ENCODE measurements at places on chromosomes 7 and 10.

GRCh38 chr10:124657806-124658205 is 86.4 kb downstream of the FAM53B start:
- DNase-seq: no peak

GRCh38 chr10:128098631-128099030 is 27.6 kb downstream of the MKI67 start:
- no peak for DNase-seq

DNA sequence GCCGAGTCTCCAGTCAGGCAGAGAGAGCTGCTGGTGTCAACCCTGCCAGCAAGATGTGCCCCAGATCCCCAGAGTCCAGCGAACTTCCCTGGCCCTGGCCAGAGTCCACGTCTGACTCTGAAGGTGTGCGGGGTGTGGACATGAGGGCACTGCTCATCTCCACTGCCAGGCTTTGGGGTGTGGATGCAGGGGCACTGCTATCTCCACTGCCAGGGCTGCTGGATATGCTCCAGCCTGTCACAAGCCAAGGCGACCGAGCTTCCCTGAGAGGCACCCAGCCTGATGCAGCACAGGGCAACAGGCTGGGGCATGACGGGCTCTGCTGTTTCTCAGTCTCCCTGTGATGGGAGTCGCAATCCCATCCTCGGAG is 596.8 kb downstream of the PTPRN2 start:
- DNase-seq: no peak

DNA sequence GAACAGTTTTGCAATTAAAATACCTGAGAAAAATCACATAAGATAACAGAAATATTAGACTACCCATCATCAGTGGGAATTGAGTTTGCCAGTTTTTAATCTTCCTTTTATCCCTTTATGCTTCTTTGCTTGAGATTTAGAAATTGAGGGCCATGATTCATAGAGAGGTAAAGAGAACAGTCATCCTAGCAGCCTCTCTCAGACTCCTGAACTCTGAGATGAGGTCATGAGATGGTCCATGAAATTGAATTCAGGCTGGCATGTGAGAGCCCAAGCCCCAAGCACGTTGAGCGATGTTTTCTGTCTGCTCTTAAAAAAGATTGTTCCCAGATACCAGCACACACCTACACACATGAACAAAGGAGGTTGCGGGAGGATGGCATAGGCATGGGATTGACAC is 91.1 kb downstream of the CREB5 start:
- no peak for DNase-seq

DNA sequence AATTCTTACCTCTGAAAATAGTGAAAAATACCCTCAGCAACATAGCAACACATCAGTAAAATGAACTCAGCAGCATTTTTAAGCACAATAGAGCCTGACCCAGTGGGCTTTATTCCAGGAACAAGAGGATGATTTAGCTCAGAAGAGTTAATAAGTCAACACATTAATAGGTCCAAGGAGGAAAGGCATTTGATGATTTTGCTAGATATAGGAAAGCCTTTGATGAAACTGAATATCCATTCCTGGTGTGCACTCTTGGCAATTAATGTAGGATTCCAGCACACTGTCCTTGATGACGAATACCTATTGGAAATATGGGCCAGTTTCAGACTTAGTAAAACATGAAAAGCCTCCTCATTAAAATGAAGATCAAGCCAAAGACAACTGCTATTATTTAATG is 42.5 kb downstream of the RASGEF1A start:
- no peak for DNase-seq

DNA sequence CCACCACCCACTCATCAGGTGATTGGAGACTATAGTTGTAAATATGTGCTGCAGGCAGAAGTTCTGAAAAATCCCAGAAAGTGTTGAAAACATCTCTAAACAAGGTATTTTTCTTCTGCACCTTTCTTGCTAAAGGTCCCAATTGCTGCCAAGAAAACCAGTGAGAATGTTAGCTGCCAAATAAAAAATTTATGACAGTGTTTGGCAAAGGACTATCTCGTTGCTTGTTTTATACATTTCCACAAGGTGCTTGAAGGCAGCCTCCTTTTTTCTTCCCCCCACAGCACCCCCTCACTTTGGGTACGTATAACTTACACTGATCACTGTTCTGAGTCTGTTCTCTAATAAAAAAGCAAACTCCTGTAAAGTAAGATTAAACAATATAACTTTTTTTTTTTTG is 158.6 kb upstream of the TCF7L2 start:
- no peak for DNase-seq

- no peak for DNase-seq
Measured at GRCh38 chr10:34102893-34103506, 712.1 kb downstream of the PARD3 start.

GRCh38 chr7:55185321-55185802 is 166.5 kb downstream of the EGFR start:
- no peak for DNase-seq

GRCh38 chr7:71782051-71782450 is 630.1 kb downstream of the CALN1 start:
- DNase-seq: no peak

- no peak for DNase-seq
Measured at GRCh38 chr10:89255793-89256192, 4.2 kb upstream of the LIPA start.

DNA sequence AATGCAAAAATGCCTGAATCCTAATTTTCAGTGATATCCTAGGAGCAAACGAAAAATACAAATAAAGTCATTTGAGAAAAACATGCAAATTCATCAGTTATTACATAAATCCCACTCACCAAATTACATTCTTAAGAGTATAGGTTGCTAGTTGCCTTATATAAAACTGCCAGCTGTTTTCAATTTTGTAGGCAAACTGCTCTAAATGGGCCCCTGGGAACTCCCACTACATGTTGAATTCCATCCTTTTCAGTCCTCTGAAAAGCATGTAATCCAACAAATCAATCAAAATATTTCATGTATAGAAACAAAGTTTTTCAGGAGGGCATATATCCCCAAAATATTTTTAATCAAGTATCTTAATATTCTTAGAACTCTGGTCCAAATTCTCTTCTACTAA is 2.1 kb upstream of the JMJD1C start:
- peak; percentile 19 for DNase-seq

GRCh38 chr10:11049806-11050205 is 32.1 kb downstream of the CELF2 start:
- no peak for DNase-seq

GRCh38 chr7:32569388-32570289 is 74.3 kb downstream of the AVL9 start:
- DNase-seq: no peak

- no peak for DNase-seq
Measured at GRCh38 chr7:147161405-147161804, 1044.8 kb downstream of the CNTNAP2 start.

DNA sequence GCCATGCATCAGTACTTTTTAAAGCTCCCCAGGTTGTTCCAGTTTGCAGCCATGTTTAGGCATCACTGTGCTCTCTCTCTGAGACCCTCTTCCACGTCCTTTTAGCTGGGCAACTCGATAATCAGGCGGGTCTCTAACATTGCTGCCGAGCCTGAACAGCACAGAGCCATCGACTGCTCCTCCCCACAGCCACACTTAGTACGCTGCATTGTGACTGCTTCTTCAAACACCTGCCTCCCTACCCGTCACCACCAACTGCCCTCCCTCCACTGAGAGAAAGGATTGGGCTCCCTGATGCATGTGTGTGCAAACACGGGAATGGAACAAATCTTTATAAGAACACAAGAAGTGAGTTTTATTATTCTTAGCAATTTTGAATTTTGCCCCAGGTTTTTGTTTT is 11.4 kb upstream of the TACR2 start:
- no peak for DNase-seq

DNA sequence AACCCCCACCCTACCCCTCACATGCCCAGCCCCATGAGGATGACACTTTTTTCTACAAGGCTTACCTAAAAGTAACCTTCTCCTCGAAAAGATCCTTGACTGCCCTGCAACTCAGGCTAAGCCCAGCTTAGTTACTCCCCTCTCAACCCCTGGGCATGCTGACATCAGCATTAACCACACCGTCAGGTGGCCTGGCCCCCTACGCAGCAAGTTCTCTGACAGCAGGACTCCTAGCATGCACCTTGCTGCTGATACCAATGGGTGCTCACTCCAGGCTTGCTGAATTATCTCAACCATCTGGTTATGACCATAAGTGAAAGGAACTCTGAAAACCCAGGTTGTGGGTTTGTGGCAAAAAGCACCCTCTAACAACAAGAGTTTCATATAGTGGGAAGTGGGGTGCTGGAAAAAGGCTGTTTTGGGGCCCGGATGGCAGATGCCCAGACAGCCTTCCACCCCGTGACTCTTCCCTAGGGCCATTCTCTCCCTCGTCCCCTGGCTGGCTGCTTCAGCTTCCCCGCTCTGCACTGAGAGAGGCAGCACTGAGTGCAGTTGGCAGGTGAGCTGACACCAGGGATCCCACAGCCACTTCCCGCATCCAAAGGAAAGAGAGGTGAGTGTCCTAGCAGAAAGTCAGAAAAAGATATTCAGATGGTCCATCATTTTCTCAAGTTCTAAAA is 518.9 kb downstream of the KCNMA1 start:
- no peak for DNase-seq

DNA sequence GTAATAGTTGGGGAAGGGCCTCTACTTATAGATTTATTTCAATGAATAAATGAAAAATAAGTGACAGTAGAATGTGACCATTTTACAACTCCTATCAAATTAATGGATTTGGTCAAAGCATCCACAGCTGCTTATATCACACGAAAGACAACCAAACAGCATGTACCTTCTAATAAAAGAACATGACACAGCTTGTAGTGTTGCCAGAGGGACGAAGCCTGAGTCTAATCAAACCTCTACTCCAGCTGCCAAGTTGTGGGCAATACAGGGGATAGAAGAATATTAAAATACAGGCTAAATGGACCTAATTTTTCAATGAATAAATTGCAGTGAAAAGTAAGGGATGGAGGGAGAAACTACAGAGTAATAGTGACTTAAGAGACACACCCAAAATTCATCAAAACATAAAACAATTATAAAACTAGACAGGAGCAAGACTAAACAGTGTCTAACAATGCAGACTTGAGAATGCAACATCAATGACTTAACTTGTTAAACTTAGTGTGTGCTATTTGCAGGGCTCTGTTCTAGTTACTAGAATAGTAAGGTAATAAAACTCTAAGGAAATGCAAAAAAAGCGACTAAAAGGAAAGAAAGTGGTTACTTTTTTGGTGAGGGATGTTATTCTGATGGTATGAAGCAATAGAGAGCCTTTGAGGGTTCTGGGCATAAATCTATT is 853.8 kb downstream of the GRM8 start:
- DNase-seq: no peak

GRCh38 chr7:94701555-94701973 is 45.6 kb upstream of the SGCE start:
- DNase-seq: no peak

GRCh38 chr7:156148547-156148946 is 336.3 kb upstream of the SHH start:
- no peak for DNase-seq

DNA sequence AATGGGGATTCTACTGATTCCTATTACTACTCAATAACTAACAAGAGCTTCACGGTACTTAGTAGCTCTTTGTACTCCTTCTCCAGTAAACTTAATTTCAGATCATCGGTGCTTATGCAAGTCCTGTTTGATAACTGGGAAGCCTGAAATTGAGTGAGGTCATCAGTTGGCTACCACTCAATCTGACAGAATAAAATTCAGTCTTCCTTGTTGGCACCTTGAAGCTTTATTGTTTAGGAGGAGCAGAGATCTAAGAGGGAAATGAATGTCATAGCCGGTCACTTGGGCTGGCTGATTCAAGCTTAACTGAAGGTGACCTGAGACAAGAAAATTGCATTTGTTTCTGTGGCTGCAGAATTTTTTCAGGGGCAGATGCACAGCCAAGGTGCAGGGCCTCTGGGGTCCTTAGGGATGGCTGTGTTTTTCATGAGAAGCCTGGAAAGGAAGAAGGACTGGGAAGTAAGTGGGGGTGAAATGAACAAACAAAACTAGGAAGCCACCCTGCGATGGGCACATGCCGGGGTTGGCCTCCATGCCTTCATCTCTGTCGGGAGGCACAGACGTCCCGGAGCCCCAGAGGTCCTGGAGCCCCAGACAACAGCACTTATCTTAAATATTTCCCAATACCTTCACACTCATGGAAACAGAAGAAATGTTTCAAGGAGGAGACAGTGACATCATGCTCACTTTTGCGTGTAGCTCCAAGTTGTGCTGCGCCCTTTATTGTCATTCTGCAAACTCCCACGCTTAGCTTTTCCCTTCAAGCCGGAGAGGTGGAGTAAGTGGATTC is 85.0 kb upstream of the KIF5B start:
- DNase-seq: no peak

GRCh38 chr10:82668221-82668895 is 793.4 kb downstream of the NRG3 start:
- DNase-seq: peak; percentile 36

GRCh38 chr7:27453702-27454405 is 208.8 kb downstream of the HIBADH start:
- DNase-seq: peak; percentile 76

GRCh38 chr7:135121868-135122267 is 26.0 kb upstream of the TMEM140 start:
- no peak for DNase-seq

DNA sequence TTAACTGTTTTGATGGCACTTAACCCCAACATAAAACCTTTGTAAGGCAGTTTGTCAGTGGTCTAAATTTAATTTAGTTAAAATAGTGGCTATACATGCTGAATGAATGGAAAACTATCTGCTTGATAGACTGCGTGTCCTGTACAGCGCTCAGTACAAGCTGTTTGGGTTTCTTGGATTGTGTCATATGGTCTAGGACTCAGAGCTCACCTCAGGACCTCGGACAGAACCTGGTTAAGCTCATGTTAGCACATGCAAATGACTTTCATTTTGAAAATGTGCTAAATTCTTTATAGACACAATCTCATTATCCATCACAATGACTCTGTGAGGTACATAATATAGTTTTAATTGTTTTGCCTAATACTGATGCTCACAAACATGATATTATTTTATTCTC is 55.7 kb upstream of the RELN start:
- DNase-seq: no peak

DNA sequence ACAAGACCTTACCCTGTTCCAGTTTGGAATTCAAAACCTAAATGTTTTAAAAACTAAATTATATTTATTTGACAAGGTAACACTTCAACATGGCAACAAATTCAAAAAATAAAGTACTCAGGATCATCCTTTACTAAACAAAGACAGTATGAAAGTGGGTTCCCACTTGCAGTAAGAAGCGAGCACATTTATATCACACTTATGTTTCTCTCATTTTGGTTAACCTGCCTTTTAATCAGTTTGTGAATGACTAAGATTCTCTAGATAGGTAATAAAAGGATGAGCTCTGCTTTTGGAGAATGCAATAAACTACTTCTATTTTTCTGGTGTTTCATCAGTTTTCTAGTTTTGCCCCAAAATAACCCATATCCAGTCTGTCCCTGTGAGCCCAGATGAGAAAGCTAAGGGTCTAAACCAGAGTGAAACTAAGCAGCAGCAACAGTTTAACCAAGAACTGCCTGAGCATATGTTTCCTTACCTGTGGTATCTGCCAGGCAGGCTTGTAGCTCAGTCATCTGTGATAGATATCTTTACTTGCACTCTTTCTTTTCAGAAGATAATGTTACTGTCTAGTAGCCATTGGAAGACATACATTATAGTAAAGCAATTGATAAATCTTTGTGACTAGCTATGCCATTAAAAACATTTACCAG is 64.1 kb downstream of the ABLIM1 start:
- DNase-seq: no peak

- no peak for DNase-seq
Measured at GRCh38 chr7:1961701-1962276, 271.0 kb downstream of the MAD1L1 start.

- no peak for DNase-seq
Measured at GRCh38 chr10:91885362-91886079, 23.8 kb downstream of the FGFBP3 start.

All from BE2C (cell line).